Spinal cord (tissue), 10 donors: ENCODE measurements at places on chromosomes 2 and 18. TPM values are rescaled to one million over a fixed set of nuclear protein-coding genes. Genes with fewer than 3 reads are reported as not detected.
A peak's percentile ranks its signal among the peaks of the same experiment; 100 is the strongest.

CFAP65 gene
- polyA plus RNA-seq: 9.0 TPM

GCG gene
- polyA plus RNA-seq: not detected

RSAD2 gene
- polyA plus RNA-seq: 2.1 TPM

ANKRD23 gene
- polyA plus RNA-seq: 10.0 TPM

PLEK gene
- polyA plus RNA-seq: 5.2 TPM

EFR3B gene
- polyA plus RNA-seq: 44.1 TPM

PJVK gene
- 11.6 TPM for polyA plus RNA-seq

GPR35 gene
- polyA plus RNA-seq: 1.9 TPM

GRCh38 chr2:224958462-224958857, 83.8 kb downstream of the DOCK10 start:
- no peak for DNase-seq

DNA sequence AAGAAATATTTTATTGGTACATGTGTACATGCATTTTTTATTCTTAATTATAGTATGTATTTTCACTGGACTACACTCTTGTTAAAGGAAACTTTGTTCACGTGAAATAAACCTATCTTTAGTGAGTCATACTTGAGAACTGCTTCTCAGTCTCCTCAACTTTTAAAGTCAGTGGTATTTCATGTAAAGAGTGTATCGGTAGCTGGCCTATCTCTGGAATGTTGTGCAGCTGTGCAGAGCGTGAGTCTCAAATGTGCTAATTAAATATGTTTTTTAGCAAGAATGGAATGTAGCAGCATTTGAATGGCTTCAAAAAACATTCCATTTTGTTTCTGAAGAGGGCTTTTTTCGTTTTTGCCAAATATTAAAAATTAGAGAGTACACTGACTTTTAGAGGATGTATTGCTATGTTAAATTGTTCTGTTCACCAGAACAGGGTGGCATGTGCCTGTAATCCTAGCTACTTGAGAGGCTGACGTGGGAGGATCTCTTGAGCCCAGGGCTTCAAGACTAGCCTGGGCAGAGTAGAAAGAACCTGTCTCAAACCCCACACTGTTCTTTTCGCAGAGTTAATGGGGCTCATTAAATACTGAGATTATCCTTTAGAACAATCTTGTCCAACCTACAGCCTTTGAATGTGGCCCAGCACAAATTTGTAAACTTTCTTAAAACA, 14.3 kb downstream of the SPTBN1 start:
- no peak for DNase-seq

GRCh38 chr2:72949642-72950041, 32.3 kb downstream of the EMX1 start:
- DNase-seq: no peak

DNA sequence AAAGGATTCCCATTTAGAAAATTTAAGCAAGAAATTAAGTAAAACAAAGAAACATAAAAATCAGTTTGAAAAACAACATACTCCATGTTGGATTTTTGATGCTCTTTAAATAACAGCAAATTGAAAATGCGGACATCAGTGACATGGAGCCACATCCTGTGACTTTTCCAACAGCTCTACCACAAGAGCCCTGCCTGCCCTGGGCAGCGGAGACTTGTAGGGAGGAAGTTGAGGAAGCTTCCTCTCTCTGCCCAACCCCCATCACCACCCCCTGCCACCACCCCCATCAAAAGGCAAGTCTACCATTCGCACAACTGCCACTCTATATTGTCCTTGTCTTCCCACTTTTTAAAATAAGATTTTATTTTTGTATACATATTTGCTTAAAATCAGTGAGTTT, 32.8 kb upstream of the DAPL1 start:
- no peak for DNase-seq

DNA sequence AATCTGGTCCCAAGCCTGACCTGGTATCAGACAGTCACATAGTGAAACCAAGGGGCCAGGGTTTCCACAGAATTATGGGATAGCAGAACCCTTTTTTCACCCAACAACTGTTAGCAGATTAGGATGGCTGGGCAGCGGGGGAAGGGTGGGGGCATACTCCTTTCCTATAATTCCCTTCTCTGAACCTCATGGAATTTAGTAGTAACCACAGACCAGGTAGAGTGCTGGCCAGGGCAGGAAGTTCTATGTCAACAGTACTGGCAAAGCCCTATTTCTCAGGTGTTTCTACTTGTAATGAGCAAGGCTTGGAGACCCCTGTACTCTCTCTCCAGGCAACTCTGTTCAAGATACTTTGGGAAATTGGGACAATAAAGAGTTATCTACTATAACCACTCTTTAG, 174.6 kb downstream of the THADA start:
- DNase-seq: no peak

GRCh38 chr2:219441451-219442255, 7.0 kb downstream of the SPEG start:
- DNase-seq: peak; percentile 71

GRCh38 chr2:223599640-223600380, 2.4 kb downstream of the SCG2 start:
- no peak for DNase-seq

- DNase-seq: no peak
Measured at GRCh38 chr2:187003038-187003554, 154.1 kb upstream of the ZSWIM2 start.

- no peak for DNase-seq
Measured at GRCh38 chr2:190849774-190850173, 30.8 kb upstream of the GLS start.
